Type B pancreatic cell (in vitro differentiated cells): ENCODE measurements at places on chromosomes 5 and 9. TPM values are rescaled to one million over a fixed set of nuclear protein-coding genes. Genes with fewer than 3 reads are reported as not detected.

DNA sequence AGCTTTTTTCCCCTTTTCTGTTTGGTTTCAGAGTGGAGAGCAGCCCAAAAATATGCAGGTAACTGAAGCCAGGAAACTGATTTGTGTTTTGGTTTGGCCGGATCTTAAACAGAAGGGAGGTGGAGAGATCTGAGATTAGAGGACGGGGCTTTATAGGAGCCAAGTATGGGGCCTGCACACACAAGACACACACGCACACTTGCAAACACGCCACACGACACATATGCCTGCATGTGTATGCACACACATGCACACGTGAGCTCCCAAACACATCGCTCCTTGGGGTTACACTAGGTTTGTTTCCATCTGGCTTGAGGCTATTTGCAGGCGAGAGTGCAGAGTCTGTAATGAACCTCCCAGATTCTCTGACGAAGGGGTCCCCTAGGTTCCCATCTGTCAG, 18.3 kb downstream of the BTNL9 start:
- no peak for DNase-seq

GRCh38 chr5:62017092-62017491, 288.9 kb upstream of the KIF2A start:
- DNase-seq, result no peak

Gene IRX4
- total RNA-seq, result 1.6 and 6.0 TPM in 2 replicates

GRCh38 chr5:38515646-38516045, 40.8 kb downstream of the LIFR start:
- DNase-seq, result no peak

- no peak for DNase-seq
Observed at GRCh38 chr9:105968811-105969466, 274.6 kb downstream of the TMEM38B start.

- no peak for DNase-seq
Observed at GRCh38 chr5:9447691-9448090, 98.2 kb downstream of the SEMA5A start.
